Testis (tissue), 5 donors: ENCODE measurements at places on chromosomes 1 and 21. TPM values are rescaled to one million over a fixed set of nuclear protein-coding genes. Genes with fewer than 3 reads are reported as not detected.

DNASE2B gene
- 0.31 TPM for total RNA-seq

CAPZA1 gene
- 148 TPM for total RNA-seq

FNBP1L gene
- total RNA-seq, result 54.4 TPM

DNA sequence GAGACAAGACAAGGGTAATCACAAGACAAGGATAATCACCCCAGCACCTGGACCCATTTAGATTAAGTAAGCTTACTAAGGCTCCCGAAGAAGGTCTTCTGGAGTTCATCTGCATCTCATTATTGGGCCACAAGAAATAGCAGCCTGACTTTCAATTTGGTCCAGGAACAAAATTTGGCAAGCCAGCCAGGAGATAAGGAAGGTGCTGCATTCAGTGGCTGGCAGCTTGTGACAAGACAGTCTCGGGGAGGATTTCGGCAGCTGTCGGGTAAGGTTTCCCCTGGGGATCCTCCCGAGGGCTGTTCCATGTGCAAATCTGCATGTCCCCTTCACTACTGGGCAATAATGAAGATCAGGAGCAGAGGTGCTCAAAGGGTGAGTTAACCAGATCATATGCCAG, 195.2 kb downstream of the FCRL5 start:
- H3K27ac ChIP-seq, result no peak overlapping the region
- no peaks in the 10 kb centered on the region for H3K36me3 ChIP-seq
- no peak for DNase-seq
- no peak overlapping the region for H3K4me3 ChIP-seq
- H3K4me1 ChIP-seq, result no peaks in the 10 kb centered on the region
- H3K27me3 ChIP-seq, result no peaks in the 10 kb centered on the region

DNA sequence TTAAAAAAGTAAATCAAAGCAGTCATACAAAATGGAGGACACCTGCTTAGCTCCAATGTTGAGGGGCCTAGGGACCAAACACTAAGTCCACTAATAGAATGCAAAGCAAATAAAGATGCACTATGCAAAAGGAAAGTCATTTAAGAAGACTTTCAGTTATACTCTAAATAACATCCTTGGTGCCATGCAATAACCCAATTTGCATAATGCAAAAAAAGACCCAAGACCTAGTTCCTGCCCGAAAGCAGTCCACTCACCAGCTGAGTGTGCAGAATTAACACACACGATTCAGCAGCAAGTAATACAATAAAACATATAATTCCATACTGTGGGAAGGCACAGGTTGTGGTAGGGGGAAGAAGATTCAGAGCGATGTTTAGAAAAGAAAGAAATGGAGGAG, 101.8 kb downstream of the TGFBR3 start:
- H3K4me3 ChIP-seq, result no peak overlapping the region
- H3K4me1 ChIP-seq, result peaks cover 37% of the 10 kb centered on the region
- H3K27ac ChIP-seq, result peak overlapping the region; percentile 85
- H3K27me3 ChIP-seq, result no peaks in the 10 kb centered on the region
